Stimulated activated CD4-positive, alpha-beta T cell treated with anti-CD3 and anti-CD28 coated beads, Interleukin-2, amount 100 ng/mL, for 24 hours (primary cell): ENCODE measurements at places on chromosomes 3 and 15.

- DNase-seq: no peak
Measured at GRCh38 chr3:88462230-88462629, 312.5 kb downstream of the C3orf38 start.

- no peak for DNase-seq
Measured at GRCh38 chr15:92243227-92243626, 150.5 kb upstream of the ST8SIA2 start.

GRCh38 chr3:2921903-2922302 lies 188.3 kb downstream of the IL5RA start:
- DNase-seq: no peak

DNA sequence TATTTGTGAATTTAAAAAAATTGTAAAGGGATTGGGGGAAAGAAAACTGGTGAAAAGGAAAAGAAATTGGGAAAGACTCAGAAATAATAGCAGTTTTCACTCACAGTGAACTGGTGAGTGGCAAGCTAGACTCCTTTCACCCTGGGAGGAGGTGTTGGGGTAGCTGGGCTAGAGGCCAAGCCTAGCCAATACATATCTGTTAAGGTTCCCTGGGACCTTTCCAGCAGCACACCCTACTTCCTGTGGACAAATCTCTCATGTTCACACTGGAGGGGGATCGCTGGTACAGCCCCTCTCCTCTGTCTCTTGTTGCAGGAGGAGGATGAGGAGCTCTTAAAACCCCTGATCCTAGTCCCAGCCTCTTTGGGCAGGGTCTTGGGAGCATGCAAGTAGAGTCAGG lies 3.7 kb upstream of the RPP25 start:
- DNase-seq: no peak

- DNase-seq: no peak
Measured at GRCh38 chr3:108406661-108407206, 103.7 kb downstream of the MYH15 start.

- no peak for DNase-seq
Measured at GRCh38 chr15:32091505-32092380, 61.4 kb downstream of the CHRNA7 start.

DNA sequence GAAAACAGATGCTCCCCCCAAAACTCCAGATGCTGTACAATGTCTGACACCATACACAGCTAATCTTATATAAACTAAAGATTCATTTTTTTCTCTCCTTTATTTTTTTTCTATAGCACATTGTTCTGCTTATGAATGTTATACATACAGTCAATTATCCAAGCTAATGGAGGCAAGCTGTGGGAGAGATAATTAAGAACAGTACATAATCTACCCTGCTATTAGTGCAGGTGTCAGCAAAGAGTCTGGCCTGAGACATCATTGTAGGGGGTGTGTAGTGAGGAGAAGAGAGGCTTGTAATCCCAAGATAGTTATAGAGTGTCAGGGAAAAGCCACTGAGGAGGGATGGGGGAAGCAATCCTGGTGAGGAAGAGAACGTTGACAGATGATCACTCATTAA lies 25.4 kb upstream of the CHMP2B start:
- no peak for DNase-seq

GRCh38 chr3:122416966-122417365 lies 1.1 kb upstream of the WDR5B start:
- DNase-seq: no peak

DNA sequence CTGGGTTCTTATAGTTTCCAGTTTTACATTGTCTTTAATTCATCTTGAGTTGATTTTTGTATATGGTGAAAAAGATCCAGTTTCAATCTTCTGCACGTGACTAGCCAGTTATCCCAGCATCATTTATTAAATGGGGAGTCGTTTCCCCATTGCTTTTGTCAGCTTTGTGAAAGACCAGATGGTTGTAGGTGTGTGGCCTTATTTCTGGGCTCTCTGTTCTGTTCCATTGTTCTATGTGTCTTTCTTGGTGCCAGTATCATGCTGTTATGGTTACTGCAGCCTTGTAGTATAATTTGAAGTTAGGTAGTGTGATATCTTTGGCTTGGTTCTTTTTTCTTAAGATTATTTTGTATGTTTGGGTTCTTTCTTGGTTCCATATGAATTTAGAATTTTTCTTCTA lies 432.2 kb downstream of the UNC13C start:
- no peak for DNase-seq

GRCh38 chr15:50380089-50380488 lies 25.1 kb upstream of the GABPB1 start:
- no peak for DNase-seq

DNA sequence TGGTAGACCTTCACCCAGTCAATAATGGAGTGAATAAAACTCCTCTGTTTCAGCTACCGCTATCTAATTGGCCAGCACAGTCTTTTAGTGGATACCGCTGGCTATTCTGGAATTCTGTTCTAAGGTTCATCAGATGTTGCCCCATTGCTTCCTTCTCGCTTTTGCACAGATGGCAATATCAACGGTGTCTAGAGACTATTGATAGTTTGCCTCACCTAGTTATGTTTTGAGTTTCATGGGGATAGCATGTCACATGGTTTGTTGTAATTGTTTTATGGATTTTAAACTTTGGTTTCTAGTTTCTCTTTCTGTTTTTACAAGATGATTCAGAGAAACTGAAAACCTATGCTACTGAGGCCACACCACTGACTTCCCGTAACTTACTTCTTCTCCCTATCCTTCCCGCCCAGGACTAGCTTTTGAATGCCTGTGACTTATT lies 2.0 kb downstream of the XRN1 start:
- DNase-seq: peak; percentile 12

- no peak for DNase-seq
Measured at GRCh38 chr3:13966302-13966701, 86.4 kb upstream of the WNT7A start.

GRCh38 chr3:14329116-14329830 lies 73.1 kb upstream of the SLC6A6 start:
- no peak for DNase-seq

DNA sequence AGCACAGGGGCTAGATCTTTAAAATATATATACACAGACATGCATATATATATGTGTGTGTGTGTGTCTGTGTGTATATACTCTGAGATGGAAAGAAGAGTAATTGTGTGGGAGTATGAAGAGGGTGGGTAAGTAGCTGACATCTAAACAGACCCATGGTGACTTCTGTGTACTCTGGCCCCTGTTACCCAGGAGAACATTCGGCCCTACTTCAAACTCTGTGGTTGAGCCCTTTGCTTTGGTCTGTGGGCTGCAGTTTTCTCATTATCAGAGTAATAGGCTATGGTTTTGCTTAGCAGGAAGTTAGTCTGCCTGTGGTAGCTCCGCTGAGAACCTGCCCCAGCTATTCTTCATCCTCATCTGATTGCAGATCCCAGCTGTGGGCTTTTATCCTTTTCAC lies 141.4 kb downstream of the RBPMS2 start:
- peak; percentile 33 for DNase-seq

- no peak for DNase-seq
Measured at GRCh38 chr3:147380387-147380951, 25.9 kb downstream of the ZIC4 start.

- DNase-seq: no peak
Measured at GRCh38 chr3:178709051-178709450, 172.8 kb downstream of the KCNMB2 start.

GRCh38 chr3:160035757-160036156 lies 47.1 kb downstream of the IL12A start:
- no peak for DNase-seq

DNA sequence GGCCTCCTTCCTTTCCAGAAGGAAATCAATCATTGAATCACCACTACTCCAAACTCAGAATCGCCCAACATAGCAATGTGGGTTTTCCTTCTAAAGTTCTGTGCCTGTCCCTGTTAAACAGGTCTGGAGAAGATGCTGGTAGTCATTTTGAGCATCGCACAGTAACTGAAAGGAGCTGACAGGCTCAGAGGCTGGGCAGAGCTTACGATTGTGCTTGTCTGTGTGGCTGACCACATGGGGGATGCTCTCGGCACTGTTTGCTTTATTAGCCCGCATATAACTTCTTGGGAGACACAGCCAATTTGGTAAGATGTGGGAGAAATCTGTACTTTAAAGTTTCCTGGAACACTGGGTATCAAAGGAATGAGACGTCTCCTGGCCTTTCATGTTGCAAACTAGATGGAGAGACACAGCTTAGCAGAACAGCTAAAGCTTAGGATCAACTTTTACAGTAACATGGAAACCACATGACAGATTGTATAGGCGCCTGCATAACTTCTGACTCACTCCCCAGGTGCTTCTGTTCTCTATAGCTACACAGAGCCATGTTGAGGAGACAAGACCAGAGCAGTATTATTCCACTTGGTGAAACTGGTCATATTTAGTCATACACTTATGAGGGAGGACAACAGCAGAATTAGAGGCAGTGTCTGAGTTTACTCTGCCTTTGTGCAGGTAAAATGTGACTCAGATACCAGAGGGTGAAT lies 374.1 kb downstream of the RORA start:
- no peak for DNase-seq

- DNase-seq: no peak
Measured at GRCh38 chr15:66657185-66658020, 44.6 kb upstream of the SMAD6 start.

GRCh38 chr3:3356846-3357245 lies 177.4 kb upstream of the CRBN start:
- no peak for DNase-seq

GRCh38 chr3:126580746-126581145 lies 22.0 kb upstream of the C3orf22 start:
- DNase-seq: no peak

- DNase-seq: no peak
Measured at GRCh38 chr15:29888646-29889045, 66.4 kb upstream of the TJP1 start.

DNA sequence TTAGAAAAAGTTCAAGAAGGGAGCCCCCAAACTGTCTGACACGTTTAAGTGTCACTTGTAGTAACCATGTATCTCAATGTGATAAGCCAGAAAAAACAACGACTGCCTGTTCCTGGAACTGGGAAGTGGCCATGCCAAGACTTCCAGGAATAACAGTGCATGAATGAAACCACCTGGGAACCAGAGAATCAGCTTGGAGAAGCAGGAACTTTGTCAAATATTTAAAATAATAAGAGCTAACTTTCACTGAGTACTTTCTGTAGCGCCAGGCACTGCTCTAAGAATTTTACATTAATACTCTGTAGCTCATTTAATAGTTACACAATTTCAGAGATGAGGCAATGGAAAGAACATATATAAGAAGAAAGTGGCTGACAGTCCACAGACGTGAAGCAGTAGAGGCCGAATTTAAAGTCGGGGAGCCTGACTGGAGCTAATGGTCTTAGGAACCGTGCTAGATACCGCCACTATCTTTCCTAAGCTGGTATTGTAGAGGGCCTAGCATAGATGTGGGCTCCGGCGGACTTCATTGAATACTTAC lies 876 bp downstream of the PLSCR1 start:
- no peak for DNase-seq

DNA sequence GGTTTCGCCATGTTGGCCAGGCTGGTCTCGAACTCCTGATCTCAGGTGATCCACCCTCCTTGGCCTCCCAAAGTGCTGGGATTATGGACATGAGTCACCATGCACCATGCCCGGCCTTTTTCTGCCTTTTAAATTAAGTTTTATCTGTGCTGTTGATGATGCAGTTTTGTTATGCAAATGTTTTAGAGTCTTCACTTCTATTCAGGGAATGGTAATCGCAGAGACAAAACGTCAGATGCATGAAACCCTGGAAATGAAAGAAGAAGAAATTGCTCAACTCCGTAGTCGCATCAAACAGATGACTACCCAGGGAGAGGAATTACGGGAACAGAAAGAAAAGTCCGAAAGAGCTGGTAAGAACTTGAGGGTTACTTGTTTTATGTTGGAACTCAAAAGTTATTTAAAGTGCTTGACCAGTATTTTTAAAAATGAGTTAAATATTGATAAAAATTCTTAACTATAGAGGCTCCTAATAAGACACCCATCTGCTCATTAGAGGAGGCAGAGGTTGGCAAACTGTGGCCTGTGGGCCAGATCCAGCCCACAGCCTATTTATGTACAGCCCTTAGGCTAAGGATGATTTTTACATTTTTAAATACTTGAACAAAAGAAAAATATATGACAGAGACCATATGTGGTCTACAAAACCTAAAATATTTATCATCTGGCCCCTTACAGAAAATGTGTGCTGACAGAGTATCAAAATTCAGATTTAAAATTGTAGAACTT lies 127.8 kb upstream of the LRRFIP2 start:
- no peak for DNase-seq

- DNase-seq: peak; percentile 65
Measured at GRCh38 chr15:68924866-68925560, 5.3 kb upstream of the SPESP1 start.

- DNase-seq: no peak
Measured at GRCh38 chr3:39531665-39532064, 64.2 kb downstream of the MOBP start.

DNA sequence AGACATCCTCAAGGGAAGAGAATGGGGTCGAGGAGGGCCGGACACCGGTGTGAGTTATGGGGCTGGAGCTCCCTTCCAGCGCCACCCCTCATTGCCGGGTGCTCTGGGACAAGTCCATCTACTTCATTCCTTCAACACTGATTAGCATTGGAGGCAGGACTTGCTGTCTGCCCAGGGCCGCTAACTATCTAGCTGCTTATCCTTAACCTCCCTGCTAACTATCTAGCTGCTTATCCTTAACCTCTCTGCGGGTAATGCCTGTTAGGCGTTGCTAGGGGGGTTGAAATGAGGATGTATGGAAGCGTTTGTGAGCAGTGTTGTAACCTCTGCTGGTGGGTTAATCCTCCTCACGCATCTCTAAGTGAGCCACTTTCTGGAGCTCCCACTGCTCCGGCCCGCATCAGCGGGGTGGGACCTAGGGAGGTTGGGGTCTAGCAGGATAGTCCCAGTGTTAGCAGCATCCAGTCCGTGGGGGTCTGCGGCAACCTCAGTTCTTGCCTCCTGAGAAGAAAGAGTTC lies 10.9 kb upstream of the CHAC1 start:
- no peak for DNase-seq

DNA sequence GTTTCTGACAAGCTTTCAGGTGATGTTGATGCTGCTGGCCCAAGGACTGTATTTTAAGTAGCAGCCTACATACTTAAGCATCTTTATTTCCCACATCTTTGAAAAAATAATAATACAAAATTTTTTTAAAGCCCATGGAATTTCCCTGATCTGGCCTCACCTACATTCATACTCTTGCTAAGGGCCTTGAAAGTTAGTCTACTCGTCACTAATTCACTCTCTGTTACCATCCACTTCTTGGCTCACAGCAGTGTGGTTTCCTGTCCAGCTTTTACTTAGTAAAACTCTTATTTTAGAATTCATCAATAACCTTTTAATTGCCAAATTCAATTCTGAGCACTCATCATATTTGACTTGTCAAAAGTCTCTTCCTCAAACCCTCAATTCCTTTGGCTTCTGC lies 59.3 kb upstream of the CRTC3 start:
- DNase-seq: no peak

GRCh38 chr3:160126051-160126450 lies 99.2 kb upstream of the C3orf80 start:
- DNase-seq: no peak
